ENCODE measurements at places on chromosomes 6 and 20.

GRCh38 chr20:62133864-62134263, 9.3 kb downstream of the PSMA7 start:
- no peak for DNase-seq

DNA sequence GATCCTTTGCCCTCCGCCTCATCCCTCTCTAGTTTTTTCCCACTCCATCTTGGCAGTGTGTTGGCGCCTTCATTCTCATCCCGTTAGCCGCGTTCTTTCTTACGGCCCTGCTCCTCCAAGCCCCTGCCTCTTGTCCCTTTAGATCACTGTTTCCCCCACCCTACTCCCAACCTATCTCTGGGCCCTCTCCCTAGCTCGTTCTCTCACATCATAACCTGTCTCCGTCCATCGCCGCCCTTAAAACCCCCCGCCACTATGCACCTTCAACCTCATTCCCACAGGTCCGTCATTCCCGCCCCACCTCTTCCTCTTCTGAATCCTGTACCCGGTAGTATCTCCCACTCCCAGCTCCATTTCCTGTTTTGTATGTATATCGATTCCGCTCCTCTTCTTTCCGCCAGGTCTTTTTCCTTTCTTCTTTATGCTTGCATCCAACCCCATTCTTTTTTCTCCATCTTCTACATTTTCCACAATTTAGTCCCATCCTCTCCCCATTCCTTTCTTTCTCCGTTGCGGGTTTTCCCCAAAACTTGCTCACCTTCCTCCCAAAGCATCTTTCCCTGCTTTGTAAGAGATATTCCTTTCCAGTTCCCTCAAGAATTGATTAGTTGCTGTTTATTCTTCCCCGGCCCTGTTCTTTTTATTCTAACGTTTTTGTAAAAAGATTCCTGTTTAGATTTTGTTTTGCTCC, 671 bp downstream of the EFHC1 start:
- no peak for DNase-seq

- DNase-seq = no peak
Measured at GRCh38 chr20:6411651-6412050, 288.8 kb upstream of the FERMT1 start.

GRCh38 chr20:2859330-2860121, 13.8 kb upstream of the PTPRA start:
- peak; percentile 81 for DNase-seq

DNA sequence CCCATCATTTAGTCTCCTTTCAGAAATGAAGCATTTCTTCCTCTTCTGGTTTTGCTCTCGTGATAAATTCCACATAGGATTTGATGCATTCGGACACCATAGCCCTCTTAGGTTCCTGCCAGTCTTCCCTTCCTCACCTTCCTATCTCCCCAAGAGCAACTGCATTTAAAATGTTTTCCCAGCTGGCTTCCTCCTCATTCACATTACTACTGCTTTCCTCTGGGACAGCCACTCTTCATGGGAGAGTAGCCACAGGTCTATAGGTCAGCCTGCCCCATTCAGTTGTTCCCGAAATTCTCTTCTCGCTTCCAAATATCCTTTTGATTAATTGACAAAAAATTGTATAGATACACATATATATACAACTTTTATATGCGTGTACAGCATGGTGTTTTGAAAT, 214.2 kb upstream of the PDE10A start:
- DNase-seq = no peak

DNA sequence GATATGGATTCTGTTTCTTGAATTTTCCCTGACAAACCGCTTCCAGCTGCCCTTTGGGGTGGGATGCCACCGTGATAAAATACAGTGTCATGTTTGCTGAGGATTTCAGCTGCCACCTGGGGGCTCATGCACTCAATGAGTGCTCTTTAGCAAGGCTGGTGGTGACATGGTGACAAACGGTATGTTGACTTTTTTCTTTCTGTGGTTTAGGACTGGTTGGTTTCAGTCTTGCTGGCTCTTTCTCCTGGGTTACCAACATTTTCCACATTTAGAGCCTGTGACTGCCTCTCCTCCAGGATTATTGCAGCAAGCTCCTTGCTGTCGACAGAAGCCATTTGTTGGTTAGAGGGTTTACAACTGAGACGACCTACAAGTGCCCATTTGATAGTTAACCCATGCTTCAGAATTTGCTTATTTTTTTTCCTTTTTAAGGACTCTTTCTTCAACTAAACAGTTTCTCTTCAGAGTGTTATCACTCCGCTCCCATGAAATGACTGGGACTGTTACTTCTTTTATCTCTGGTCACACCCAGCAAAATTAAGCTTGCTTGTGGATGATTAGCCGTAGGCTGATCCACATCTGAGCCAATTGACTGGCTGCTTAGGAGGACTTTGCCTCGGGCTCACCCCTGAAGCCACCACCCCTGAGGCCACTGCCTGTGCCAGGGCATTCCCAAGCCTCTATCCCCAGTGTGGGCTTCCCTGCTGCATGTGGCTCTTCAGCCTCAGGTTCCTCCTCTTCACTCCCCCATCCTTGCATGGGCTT, 48.4 kb upstream of the CDYL start:
- DNase-seq = peak; percentile 19

DNA sequence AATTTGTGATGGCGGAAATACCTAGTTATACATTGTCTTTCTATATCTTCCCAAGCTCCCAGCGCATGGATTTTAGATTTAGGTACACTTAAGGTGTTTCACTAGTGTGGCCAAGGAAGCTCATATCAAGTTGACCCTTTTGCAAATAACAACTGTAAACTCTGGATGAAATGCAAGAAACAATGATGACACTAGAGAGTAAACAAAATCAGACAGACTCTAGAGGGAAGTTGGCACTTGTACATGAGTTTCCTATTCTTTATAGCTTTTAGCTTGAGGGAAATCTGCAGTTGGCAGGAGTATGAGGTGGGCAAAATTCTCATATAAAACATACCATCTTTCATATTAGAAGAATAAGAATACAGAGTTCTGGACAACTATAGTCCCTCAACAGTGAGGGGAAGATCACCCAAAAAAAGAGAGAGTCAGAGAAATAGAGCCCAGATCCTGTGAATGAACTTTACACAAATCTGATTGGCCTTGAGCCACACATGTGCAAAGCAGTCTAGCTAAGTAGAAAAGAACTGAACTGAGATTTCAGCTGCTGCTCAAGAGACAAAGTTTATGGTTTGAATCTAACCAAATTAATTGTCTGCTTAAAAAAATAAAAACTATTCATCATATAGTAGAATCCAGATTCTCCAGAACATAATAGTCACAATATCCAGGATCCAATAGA, 26.1 kb downstream of the TXLNB start:
- DNase-seq = no peak

DNA sequence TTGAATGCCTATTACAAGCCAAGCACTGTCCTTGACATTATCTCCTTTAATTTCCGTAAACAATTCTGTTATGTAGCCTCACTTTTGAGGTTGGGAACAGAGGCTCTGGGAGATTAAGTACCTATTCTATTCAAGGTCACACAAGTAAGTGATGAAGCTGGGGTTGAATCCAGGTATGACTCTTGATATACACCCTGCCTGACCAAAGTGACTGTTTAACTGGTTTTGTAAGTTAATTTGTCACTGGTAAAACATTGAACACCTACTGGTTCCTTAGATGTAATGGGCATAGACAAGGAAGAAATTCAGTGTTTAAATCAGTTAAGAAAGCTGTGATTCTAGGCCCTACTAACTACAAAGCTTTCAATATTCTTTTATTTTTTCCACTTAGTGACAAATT, 22.9 kb downstream of the GTF2H5 start:
- DNase-seq = no peak

GRCh38 chr6:10082385-10082784, 332.5 kb downstream of the TFAP2A start:
- DNase-seq = no peak

- no peak for DNase-seq
Measured at GRCh38 chr6:127516662-127517273, 2.4 kb downstream of the MTCL3 start.

- no peak for DNase-seq
Measured at GRCh38 chr20:46230801-46231282, 77.5 kb downstream of the CDH22 start.

DNA sequence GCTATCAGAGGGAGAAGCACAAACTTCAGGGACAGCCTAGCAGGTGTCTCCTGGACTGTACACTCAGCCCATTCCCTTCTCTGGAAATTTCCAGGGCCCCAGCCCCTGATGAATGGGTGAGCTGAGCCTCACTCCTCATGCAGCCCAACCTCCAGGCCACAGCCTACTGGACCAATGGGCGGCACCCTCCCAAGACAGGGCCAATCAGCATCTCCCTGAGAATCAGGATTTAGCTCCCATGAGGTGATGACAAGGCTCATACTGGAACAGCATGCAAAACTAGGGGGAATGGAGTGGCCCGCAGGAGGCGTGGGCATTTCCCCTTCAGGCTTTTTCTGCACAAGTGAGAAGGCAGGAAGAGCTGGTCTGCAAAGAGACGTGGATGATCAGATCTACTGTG, 29.0 kb downstream of the NFATC2 start:
- DNase-seq = no peak

GRCh38 chr6:98484696-98485095, 349.7 kb upstream of the POU3F2 start:
- DNase-seq = no peak

- DNase-seq = no peak
Measured at GRCh38 chr6:39904946-39905639, 29.2 kb downstream of the MOCS1 start.

GRCh38 chr6:135054226-135054568, 425 bp downstream of the HBS1L start:
- no peak for DNase-seq

- DNase-seq = no peak
Measured at GRCh38 chr6:155187106-155187505, 76.7 kb upstream of the CLDN20 start.

Measured in GM04503 (cell line).